T follicular helper cell (primary cell): ENCODE measurements at places on chromosomes 1 and 21.

DNA sequence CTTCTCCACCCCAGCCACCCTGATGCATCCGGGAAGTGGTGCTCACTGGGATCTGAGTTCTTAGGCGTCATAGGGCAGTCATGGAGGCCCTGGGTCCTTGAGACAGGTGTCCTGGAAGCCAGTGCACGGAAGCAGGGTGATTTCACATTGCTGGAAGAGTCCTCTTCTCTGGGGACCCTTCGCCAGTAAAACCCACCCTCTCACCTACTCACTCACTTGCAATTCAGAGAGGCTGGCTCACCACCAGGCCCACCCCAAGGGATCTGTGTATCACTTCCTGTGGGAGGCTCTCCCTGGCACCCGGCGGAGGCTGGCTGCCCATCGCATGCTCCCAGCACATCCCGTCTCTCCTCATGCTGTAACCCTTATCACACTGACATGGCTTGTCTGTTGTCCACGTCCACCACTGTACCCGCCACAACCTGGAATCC, 40.2 kb upstream of the EPS8L3 start:
- no peak for DNase-seq

GRCh38 chr21:45533361-45533845, 8.8 kb downstream of the SLC19A1 start:
- no peak for DNase-seq

DNA sequence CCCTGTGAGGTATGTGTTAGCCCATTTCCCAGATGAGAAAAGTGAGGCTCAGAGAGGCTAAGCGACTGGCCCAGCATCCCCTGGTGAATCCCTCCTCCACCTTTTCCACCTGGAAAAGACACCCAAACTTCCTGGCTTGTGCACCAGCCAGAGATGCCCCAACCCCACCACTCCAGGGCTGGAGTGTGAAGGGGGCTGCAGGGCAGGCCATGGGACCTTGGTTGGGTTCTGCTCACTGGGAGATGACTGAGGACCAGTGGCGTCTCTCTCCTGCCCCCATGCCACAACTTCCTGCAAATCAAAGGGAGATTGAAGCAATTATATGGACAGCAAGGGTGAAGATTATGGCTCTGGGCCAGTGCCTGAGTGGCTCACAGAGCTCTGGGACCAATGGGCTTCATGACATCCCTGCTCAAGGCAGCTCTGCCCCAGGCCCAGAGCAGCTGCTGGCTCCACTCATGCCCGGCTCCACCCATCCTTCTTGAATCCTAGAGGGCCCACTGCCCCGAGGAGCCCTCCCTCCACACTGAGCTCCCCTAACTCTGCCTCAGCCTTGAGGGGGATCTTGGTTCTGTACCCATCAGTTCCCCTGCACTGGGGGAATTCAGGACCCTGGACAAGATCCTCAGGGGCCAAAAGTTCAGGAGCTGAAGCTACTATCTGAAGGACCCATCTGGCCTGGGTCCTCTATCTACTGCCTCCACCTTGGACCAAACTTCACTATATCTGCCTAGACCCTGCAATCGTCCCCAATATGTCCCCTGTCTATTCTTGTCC, 416.9 kb downstream of the PTPRU start:
- no peak for DNase-seq

DNA sequence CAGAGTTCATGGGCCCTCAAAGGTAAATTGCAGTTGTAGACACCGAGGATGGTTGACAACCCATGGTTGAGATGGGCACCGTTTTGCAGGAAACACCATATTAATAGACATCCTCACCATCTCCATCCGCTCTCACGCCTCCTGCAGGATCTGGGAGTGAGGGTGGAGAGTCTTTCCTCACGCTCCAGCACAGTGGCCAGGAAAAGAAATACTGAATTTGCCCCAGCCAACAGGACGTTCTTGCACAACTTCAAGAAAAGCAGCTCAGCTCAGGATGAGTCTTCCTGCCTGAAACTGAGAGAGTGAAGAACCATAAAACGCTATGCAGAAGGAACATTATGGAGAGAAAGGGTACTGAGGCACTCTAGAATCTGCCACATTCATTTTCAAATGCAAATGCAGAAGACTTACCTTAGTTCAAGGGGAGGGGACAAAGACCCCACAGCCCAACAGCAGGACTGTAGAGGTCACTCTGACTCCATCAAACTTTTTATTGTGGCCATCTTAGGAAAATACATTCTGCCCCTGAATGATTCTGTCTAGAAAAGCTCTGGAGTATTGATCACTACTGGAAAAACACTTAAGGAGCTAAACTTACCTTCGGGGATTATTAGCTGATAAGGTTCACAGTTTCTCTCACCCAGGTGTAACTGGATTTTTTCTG, 9.3 kb downstream of the SLAMF8 start:
- DNase-seq = no peak

GRCh38 chr1:154492115-154492514, 9.9 kb upstream of the TDRD10 start:
- no peak for DNase-seq

DNA sequence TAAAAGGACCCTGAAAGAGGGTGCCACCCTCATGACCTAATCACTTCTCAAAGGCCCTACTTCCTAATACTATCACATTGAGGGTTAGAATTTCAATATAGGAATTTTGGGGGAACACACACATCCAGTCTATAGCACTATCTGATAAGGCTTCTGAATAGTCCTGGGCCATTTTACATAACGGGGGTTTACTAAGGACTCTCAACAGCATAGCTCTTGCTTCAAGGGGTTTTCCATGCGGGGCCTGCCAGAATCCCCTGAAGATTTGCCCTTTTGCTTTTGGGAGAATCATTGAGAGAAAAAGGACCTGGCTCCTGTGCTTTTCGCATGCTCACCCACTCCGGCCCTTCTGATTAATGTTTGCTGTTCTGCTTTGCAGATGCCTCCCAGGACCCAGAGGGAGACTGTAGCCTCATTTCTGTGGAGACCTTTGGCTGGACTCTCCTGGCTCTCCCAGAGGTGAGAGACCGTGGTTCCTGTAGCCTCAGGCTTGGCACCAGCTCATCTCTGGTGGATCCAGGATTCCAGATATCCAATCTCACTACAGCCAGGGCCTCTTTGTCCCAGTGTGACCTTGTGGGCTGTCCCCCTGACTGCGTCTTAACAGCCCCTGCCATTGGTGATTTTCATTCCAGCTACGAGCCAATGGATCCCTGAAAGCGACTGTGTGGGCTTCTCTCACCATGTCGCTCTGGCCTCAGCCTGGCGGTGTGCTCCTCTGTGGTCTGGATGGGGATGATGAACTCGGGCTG, 72.6 kb downstream of the DDR2 start:
- no peak for DNase-seq

DNA sequence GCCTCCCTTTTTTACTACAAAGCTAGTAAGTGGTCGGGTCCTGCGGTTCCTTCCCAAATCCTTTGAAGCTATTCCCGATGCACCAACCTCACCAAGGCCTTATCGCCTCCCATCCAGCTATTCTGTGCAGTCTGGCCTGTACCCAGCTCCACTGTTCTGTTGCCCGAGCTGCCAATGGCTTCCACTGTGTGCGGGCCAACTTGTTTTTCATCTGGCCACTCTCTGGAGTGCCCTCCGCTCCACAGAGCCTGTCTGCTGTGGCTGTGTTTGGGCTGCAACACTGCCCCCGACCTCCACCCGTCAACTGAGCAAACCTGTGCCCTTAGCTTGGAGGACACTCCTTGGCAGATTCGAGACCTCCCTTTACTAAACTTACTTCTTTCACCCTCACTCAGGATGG, 125.0 kb downstream of the KIAA0319L start:
- no peak for DNase-seq

GRCh38 chr1:207793327-207793726, 41.5 kb downstream of the CD46 start:
- no peak for DNase-seq

DNA sequence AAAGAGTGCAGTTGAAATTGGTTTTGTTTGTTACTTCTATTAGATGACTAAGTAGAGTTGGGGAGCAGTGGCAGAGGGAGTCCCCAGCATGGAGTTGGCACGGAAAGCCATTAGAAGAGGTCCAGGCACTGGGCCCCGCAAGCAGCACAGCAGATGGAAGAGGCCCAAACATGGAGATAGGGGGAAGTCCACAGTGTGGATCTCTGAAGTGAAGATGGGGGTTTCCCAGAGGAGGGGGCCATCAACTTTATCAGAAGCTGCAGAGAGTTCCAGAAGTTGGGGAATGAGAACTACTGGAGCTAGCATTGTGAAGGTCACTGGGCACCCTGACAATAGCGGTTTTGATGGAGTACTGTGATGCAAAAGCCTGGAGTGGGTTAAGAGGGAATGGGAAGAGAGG, 30.6 kb downstream of the PAFAH2 start:
- DNase-seq = no peak

DNA sequence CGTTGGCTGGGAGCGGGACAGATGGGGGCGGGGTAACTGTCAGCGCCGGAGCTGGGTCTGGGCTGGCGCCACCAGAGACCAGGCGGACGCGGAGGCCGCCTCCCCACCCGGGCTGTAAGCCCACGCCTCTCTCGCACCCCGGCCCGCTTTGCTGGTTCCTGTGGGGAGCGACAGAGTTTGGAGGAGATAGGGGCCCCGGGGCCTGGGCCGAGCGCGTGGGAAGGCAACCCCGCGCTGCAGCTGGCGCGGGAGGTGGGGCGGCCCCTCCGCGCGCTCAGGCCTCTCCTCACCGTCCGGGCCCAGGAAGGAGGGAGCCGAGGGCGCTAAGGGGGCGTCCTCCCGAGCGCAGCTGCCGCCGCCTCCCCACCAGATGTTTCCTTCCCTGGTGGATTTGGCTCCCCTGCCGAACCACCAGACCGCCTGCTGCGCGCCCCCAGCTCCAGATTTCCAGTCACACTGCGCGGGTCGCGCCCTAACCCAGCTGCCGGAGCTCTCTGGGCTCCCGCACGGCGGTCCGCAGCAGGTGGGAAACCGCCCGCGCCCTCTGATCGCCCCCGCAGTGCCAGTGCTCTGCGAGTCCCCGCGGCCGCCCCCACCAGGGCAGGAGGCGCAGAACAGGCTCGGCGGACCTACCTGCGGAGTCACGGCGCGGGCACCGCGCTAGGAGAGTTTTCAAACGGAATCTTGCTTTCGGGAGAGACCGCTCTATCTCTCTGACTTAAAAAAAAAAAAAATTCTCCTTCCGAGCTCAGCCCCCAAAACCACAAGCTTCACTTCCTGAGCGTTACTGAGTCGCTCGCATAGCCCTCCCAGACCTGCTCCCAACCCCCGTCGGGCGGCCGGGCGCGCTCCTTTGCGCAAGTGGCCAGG, 1.1 kb downstream of the GFI1 start:
- peak; percentile 67 for DNase-seq

GRCh38 chr1:201562659-201563405, 23.9 kb downstream of the NAV1 start:
- no peak for DNase-seq
